Activated T-helper 1 cell treated with anti-CD3 and anti-CD28 coated beads, Interleukin-12 subunit alpha, Interleukin-12 subunit beta, Interleukin-2, Interleukin-4 antibody, amounts not matched to agents 30 ng/mL and 10 ng/mL and 1 ng/mL, durations not matched to agents 14 hours and 24 hours and 36 hours (primary cell): ENCODE measurements at places on chromosomes 1 and 21. TPM values are rescaled to one million over a fixed set of nuclear protein-coding genes. Genes with fewer than 3 reads are reported as not detected.

The FCER1G gene
- total RNA-seq: 0.93 and 1.5 TPM in 2 replicates

The CRYAA gene
- total RNA-seq: not detected in 2 replicates

The CLCA1 gene
- not detected in 2 replicates for total RNA-seq

The PTAFR gene
- total RNA-seq: 0.24 and 0.62 TPM in 2 replicates

The FMO2 gene
- total RNA-seq: not detected in 2 replicates

The KMO gene
- not detected in 2 replicates for total RNA-seq

The DDAH1 gene
- 0.22 TPM in 1 of 2 replicates, not detected in the other for total RNA-seq

DNA sequence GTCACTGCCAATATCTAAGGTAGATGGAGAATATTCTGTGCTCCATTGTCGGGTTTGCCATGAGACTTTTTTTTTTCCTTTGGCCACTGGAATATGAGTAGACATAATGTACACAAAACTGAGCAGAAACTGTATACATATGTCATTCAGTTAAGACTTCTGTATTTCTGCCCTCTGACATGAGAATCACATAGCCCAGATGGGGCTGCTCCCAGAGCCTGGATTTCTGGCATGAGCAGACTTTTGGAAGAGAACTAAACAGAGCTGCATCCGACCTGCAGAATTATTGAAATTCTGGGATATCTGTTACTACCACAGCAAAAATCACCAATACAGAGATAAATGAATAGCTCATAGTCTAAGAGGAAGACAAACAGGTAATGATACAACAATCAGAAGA lies 62.3 kb downstream of the DAB1 start:
- H3K27ac ChIP-seq: no peak overlapping the region
- no peaks in the 10 kb centered on the region for H3K36me3 ChIP-seq
- no peak for DNase-seq

- DNase-seq: no peak
- no peaks in the 10 kb centered on the region for H3K4me1 ChIP-seq
- no peak overlapping the region for H3K4me3 ChIP-seq
- H3K27ac ChIP-seq: no peak overlapping the region
These were observed 300.5 kb downstream of the BRINP2 start for GRCh38 chr1:177471244-177471643.

DNA sequence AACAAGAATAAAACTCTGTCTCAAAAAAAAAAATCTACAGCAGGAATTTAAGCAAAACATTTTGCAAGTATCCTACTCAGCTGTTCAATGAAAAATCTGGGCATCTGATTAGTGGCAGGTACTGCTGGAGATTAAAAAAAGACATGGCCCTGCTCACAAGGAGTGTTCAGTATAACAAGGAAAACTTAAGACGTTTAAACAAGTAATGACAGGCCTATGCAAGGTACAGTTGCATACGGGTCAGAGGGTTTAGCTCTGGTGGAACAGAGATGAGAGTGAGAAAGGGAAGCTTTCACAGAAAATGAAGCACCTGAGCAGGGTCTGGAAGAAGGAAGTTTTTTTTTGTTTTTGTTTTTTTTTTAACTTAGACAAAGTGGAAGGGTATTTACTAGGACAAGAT lies 23.0 kb downstream of the SNRNP40 start:
- no peaks in the 10 kb centered on the region for H3K27me3 ChIP-seq
- no peak for DNase-seq
- H3K4me3 ChIP-seq: no peak overlapping the region
- H3K4me1 ChIP-seq: peaks cover 4% of the 10 kb centered on the region
- H3K27ac ChIP-seq: no peak overlapping the region
- peaks cover 51% of the 10 kb centered on the region for H3K36me3 ChIP-seq

DNA sequence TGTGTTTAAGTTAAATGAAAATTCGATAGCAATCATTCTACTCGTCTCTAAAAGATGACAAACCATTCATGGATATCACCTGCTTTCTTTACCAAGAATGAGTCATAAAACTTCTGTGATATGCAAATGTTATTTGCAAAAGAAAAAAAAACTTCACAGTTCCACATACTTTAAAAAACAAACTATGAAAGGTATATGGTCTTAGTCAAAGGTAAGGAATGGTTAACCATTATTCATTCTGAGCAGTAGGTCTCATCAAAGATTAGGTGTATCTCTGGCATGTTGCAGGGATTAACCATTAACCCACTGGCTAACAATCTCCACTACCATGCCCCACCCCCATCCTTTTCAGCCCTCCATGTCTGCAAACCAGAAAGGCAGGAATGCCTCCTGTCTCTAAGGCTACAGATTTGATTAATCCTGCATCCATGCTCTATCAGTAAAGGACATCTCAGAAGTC lies 44.4 kb downstream of the PTPN14 start:
- no peak overlapping the region for H3K27ac ChIP-seq
- H3K4me1 ChIP-seq: peaks cover 10% of the 10 kb centered on the region
- no peaks in the 10 kb centered on the region for H3K36me3 ChIP-seq
- no peak for DNase-seq
- H3K4me3 ChIP-seq: no peak overlapping the region

DNA sequence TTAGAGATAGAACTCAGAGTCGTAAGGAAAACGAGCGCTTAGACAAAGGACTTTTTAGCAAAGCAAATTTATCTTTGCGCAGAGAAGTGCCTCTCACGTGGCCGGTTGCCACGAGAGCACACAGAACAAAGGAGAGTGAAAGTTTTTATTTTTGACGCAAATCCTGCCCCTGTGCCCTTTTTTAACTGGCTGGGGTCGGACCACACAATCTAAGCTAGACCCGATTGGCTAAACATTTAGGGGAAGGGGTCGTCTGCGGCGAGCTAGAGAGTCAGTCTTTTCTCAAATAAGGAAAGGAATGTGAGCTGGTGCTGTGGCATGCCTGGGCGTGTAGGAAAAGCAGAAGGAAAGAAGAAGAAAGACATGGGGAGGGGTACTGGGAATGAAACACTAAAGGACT lies 2.4 kb downstream of the KRTAP10-2 start:
- H3K27me3 ChIP-seq: no peaks in the 10 kb centered on the region
- H3K27ac ChIP-seq: no peak overlapping the region
- peaks cover 10% of the 10 kb centered on the region for H3K36me3 ChIP-seq
- no peak for DNase-seq

GRCh38 chr21:40606341-40606740 lies 240.6 kb downstream of the DSCAM start:
- H3K4me3 ChIP-seq: no peak overlapping the region
- no peak overlapping the region for H3K27ac ChIP-seq
- DNase-seq: no peak
- no peaks in the 10 kb centered on the region for H3K4me1 ChIP-seq

- peaks cover 3% of the 10 kb centered on the region for H3K27me3 ChIP-seq
- H3K27ac ChIP-seq: no peak overlapping the region
- H3K4me1 ChIP-seq: no peaks in the 10 kb centered on the region
- H3K4me3 ChIP-seq: no peak overlapping the region
- no peaks in the 10 kb centered on the region for H3K36me3 ChIP-seq
These were observed 90.5 kb downstream of the NUF2 start for GRCh38 chr1:163412221-163412620.

GRCh38 chr1:220705782-220706181 lies 15.6 kb downstream of the C1orf115 start:
- DNase-seq: no peak
- no peak overlapping the region for H3K27ac ChIP-seq
- peaks cover 6% of the 10 kb centered on the region for H3K27me3 ChIP-seq
- H3K4me3 ChIP-seq: no peak overlapping the region

- peaks cover 64% of the 10 kb centered on the region for H3K36me3 ChIP-seq
- H3K4me3 ChIP-seq: no peak overlapping the region
- peaks cover 11% of the 10 kb centered on the region for H3K4me1 ChIP-seq
- peak; percentile 33 for DNase-seq
- peak overlapping the region; percentile 61 for H3K27ac ChIP-seq
These were observed 19.7 kb downstream of the RCC2 start for GRCh38 chr1:17419626-17420328.
